GM19239 (cell line): ENCODE measurements at places on chromosomes 6 and 20.

GRCh38 chr6:51415501-51415900 is 596.8 kb downstream of the TFAP2B start:
- no peak for DNase-seq

GRCh38 chr20:6026051-6026450 is 27.8 kb downstream of the LRRN4 start:
- no peak for DNase-seq

DNA sequence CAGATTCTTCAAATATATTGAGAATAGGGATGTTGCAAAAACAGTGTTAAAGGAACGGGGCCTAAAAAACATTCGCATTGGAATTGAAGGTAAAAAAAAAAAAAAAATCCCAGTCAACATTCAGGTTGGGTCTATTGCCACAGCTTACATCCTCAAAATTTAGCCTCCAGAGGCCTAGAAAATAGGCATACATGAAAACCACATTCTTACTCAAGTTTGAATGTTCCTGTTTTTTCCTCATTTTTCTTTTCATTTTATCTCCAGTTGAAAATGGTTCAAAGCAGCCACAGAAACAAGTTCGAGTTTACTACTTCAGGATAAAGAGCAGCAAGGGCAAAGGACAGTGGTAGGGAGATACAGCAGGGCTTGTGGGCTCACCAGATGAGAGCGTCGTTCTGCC is 41.9 kb downstream of the KCTD20 start:
- DNase-seq: no peak

- no peak for DNase-seq
Observed at GRCh38 chr20:19368351-19368750, 155.9 kb downstream of the SLC24A3 start.

DNA sequence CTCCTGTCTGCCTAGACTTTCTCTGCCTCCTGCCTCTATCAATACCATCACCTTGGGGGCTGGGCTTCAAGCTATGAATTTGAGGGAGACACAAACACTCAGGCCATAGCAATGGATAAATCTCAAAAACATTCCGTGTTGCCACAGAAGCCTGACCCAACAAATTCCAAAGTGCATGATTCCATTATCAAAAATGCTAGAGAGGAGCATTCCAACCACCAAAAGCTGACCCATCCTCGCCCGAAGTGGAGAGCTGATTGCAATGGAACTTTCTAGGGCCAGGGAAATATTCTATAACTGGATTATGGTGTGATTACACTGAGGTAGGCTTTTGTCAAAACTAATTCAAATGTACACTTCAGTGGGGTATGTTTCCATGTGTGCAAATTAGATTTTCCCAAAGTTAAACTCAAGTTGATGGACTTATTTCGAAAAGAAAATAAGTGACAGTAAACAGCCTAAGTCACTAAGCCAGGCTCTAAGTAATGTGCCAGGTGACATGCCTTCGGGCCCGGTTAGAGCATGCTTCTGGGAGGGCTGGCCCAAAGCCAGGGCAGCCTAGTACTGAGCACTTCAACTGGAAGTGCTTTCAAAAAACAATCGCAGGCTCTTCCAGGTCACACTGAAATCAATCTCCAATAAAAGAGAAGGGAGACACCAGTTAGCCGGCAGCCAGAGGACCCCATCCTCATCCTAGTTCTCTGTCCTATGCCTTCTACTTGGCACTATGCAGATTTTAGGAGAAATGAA is 142.3 kb downstream of the TBXT start:
- DNase-seq: no peak

DNA sequence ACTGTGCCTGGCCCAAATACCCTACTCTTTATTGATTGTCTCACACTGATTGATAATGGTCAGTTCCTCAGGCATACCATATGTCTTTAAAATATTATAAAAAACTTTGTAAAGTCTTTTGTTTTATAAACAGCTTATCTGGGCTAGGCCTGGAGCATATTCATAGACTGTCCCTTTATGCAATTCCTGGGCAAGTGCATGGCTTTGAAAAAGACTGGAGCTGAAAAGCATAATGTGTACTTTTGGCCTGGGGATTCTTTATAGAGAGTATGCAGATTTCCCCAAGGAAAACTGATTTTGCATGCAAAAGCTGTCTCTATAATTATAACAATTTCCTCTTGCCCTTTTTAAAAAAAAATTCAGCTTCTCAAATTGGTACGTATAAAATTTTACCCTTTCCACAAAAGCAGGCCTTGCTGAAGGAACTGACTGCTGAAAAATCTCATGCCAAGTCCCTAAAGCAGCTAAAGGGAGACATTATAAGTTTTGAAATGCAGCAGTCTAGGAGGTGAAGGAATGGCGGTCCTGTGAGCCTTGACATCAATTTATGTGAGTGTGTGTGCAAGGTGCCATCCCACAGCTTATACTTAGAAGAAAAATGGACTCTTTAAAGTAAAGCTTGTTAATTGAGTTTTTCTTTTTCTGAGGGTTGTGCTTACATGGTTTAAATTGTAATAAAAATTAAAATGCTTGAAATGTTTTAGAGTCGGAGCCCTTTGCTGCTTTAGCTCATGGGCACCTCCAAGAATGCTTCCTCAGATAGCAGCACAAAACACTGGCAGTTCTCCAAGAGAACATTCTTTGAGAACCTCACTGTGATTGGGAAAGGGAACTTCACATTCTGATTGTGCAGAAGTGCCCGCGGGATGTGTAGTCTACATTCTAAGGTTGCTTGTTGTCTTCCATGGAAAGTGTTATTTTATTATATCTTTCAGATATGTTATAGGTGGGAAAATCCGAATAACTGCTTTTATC is 43.9 kb downstream of the PLCB4 start:
- no peak for DNase-seq

- DNase-seq: no peak
Observed at GRCh38 chr20:33789858-33790182, 21.3 kb upstream of the CHMP4B start.

GRCh38 chr6:152246554-152247337 is 390.4 kb downstream of the SYNE1 start:
- no peak for DNase-seq

- DNase-seq: no peak
Observed at GRCh38 chr6:16723826-16724225, 37.4 kb downstream of the ATXN1 start.
